ENCODE measurements at places on chromosomes 3 and 15. TPM values are rescaled to one million over a fixed set of nuclear protein-coding genes. Genes with fewer than 3 reads are reported as not detected.

CHRNA5 gene
- 1.2 TPM for total RNA-seq

HYAL1 gene
- total RNA-seq: 2.8 TPM

SYNM gene
- total RNA-seq: 1.1 TPM

BNC1 gene
- 8.7 TPM for total RNA-seq

ELL3 gene
- 20.0 TPM for total RNA-seq

RTP1 gene
- not detected for total RNA-seq

IL5RA gene
- not detected for total RNA-seq

LRRC49 gene
- total RNA-seq: 17.5 TPM

CCR3 gene
- total RNA-seq: not detected

LRTM1 gene
- not detected for total RNA-seq

ZNF592 gene
- 6.3 TPM for total RNA-seq

PHLDB2 gene
- 33.0 TPM for total RNA-seq
